ENCODE measurements at places on chromosomes 5 and 9. TPM values are rescaled to one million over a fixed set of nuclear protein-coding genes. Genes with fewer than 3 reads are reported as not detected.

DNA sequence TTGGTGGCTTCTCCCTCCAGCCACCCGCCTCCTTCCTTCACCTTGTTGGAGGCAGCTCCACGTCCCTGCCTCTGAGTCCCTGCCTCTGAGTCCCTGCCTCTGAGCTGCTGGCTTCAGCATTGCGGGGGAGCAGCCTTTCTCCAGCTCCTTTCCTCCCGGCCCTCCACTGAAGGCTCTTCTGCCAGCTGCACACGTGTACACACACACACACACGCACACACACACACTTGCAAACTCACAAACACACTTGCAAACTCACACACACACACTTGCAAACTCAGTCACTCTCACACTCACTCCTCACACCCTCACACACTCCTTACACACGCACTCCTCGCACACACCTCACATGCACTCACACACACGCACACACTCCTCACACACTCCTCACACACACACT lies 45.1 kb downstream of the C9orf50 start:
- DNase-seq, result no peak

GRCh38 chr9:128026255-128026772 lies 40.8 kb downstream of the NAIF1 start:
- DNase-seq, result peak; percentile 92

DNA sequence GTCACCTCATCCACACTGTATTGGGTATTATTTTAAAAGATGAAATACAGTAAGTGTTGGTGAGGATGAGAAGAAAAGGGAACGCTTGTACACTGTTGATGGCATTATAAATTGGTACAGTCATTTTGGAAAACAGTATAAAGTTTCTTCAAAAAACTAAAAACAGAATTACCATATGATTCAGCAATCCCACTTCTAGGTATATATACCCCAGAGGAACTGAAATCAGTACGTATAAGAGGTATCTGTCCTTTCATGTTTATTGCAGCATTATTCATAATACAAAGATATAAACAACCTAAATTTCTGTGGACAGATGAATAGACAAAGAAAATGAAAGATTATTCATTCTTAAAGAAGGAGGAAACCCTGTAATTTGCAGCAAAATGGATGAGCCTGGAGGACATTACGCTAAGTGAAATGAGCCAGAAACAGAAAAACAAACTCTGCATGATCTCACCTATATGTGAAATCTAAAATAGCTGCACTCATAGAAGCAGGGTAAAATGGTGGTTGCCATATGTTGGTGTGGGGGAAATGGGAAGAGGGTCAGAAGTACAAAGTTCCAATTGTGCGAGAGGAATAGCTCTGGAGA lies 191.6 kb downstream of the TRIM36 start:
- no peak for DNase-seq

GRCh38 chr5:122463221-122463620 lies 151.2 kb downstream of the SNCAIP start:
- DNase-seq, result no peak

DNA sequence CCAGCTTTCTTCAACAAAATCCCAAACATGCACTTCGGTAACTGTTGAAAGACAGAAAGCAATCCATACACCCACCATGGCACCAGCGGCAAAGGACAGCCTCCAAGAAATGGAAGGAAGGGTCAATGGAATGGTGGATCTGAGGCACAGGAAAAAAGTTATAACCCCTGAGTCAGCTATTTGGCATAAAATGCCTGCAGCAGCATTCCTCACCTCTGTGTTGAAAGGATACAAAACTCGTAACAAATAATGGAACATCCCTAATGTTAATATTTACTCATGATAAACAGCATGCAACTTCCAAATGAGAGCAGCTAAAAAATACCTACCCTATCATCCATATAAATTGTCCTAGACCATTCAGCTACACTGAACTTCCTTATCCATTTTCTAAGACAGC lies 9.4 kb downstream of the FBXW11 start:
- DNase-seq, result no peak

- DNase-seq, result no peak
Measured at GRCh38 chr9:36815023-36815422, 219.0 kb downstream of the PAX5 start.

DNA sequence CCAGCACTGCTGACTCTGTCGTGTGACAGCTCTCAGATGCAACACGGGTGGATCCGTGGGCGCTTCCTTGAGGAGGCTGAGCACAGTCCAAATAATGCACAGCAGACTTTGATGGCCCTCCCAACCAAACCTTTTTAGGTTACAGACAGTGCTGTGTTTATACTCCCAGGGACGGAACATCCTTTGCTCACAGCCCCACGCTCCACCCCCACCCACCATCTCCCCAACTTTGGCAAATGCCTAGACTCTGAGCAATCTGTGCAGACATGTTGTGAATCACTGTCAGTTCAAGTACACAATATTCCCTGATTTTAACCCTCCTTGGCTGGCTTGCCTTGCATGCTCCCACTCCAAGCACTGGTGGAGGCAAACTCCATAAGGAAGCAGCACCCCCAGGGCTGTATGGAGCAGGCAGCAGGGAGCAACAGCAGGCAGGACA lies 324.6 kb downstream of the MLLT3 start:
- no peak for DNase-seq

WNT8A gene
- not detected for total RNA-seq

GRCh38 chr5:110852053-110852452 lies 113.2 kb downstream of the SLC25A46 start:
- no peak for DNase-seq

GRCh38 chr5:1835431-1835830 lies 34.2 kb downstream of the NDUFS6 start:
- DNase-seq, result no peak

DNA sequence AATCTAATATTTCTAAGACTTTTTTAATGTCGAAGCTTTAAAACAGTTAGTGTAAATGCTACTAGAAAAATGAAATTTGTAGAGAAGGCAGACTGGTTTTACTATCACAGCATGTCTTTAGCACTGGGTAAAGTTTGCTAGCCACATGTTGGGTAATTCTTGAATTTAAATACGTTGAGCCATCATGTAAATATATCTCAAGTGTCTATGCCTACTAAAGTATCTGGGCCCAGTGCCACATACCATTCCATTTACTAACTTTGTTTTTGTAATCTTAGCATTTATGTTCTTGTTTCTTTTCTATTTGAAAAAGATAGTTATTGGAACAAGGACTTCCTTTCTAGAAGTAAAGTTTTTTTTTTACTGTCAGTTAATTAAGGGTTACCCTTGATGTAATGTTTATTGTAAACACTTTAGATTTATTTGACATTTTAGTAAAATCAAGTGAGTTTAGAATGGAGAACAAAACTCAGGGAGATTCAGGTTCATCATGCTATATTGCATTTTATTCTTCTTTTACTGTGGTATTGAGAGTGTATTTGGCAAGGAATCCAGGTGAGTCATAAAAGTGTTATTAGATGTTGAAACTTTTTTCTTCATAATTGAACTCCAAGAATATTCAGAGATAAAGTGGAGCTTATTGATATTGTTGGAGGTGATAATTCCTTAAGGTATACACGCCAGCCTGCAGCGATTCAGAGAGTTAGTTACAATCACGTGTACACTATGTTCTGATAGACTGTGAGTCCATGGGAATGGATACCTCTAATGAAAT lies 182.4 kb downstream of the CCDC171 start:
- no peak for DNase-seq

GRCh38 chr5:117877731-117878130 lies 1110.6 kb downstream of the DTWD2 start:
- DNase-seq, result no peak

GRCh38 chr5:87136096-87136495 lies 131.6 kb upstream of the RASA1 start:
- no peak for DNase-seq

ADAMTS16 gene
- not detected for total RNA-seq

GRCh38 chr9:8599937-8600336 lies 800.4 kb upstream of the DMAC1 start:
- no peak for DNase-seq

ITK gene
- total RNA-seq, result 306 TPM

GRCh38 chr5:173152547-173152946 lies 8.2 kb downstream of the BNIP1 start:
- DNase-seq, result no peak

DNA sequence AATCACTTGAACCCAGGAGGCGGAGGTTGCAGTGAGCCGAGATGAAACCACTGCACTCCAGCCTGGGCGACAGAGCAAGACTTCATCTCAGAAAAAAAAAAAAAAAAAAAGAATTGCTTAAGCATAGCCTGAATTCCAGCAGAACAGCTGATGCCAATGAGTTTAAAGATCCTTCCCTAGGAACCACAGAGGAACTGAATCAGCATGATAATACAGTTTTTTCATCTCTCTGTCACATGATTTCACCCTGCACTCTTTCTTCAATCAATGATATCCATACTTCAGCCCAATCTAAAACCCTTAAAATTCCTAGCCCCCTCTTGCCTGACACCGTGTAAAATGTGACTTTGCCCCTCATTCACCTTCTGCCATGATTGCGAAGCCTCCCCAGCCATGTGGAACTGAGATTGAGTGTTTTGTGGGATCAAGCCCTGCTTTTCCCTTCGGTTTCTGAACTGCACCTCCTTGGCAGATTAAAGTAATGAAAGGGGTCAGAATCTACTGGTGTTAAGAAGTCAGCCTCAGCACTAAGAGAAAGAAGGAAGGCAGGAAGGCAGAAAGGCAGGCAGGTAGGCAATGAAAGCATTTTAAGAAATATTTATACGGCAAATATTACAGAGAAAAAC lies 20.9 kb upstream of the DMXL1 start:
- no peak for DNase-seq

- no peak for DNase-seq
Measured at GRCh38 chr9:134213881-134214341, 49.5 kb upstream of the RNU6ATAC start.

DNA sequence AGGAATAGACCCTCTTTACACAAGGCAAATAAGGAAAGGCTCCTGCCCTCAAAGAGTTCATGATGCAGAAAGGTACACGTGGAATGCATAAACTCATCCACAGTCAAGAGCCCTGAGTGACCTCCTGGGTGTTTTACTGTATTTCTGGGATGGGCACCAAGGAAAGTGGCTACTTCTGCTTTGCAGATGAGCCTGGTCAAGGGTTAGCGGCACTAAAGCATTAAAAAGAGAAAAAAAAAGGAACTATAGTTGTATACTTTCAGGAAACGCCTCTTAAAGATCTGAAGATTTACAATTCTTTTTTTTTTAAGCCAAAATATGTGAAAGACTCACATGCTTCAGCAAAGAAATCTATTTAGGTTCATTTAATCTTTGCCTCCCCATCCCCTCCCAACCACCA lies 366.2 kb upstream of the PDE4D start:
- DNase-seq, result no peak

PITX1 gene
- not detected for total RNA-seq

SLC25A2 gene
- 0.52 TPM for total RNA-seq

DNA sequence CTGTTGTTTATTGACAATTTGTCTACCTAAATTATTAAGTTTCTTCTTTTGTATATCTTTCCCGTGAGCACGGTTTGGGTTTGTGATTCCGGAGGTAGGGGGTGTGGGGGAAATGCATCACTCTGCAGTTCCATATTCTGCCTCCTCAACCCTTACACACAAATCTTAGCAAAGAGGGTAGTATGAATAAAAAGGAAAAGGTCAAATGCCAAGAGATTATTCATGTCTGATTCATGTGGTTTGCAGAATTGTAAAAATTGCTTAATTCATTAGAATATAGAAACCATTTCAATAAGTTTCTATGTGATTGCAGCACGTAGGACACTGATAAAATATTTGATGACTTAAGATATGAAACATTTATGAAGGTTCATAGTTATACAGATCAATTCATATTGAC lies 601.9 kb downstream of the SEMA5A start:
- no peak for DNase-seq

GRCh38 chr9:96084331-96084734 lies 208.8 kb downstream of the ERCC6L2 start:
- no peak for DNase-seq

- no peak for DNase-seq
Measured at GRCh38 chr5:180807654-180808414, 5.2 kb upstream of the MGAT1 start.

RETREG1 gene
- total RNA-seq, result 50.5 TPM

PRR16 gene
- not detected for total RNA-seq

- peak; percentile 57 for DNase-seq
Measured at GRCh38 chr9:135343837-135344522, 135.6 kb upstream of the PPP1R26 start.

SAXO1 gene
- total RNA-seq, result 0.10 TPM

FKBP15 gene
- total RNA-seq, result 33.6 TPM

LCN1 gene
- not detected for total RNA-seq

GAPVD1 gene
- 49.7 TPM for total RNA-seq

DNA sequence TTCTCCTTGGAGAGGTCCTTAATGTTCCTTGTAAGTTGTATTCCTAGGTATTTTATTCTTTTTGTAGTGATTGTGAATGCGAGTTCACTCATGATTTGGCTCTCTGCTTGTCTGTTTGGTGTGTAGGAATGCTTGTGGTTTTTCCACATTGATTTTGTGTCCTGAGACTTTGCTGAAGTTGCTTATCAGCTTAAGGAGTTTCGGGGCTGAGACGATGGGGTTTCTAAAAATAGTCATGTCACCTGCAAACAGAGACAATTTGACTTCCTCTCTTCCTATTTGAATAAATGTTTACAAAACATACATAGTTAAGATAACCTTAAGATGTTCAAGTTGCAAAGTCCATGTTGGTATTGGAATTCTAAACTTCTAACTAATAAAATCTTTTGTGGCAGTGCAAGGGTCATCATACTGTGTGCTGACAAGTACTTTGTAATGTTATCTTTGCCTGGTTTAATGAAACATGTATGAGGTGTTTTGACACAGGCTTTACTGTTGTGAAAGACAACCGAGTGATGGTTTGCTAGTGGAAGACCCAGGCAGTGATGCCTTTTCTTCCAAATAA lies 286.2 kb downstream of the MRPS30 start:
- DNase-seq, result no peak

DNA sequence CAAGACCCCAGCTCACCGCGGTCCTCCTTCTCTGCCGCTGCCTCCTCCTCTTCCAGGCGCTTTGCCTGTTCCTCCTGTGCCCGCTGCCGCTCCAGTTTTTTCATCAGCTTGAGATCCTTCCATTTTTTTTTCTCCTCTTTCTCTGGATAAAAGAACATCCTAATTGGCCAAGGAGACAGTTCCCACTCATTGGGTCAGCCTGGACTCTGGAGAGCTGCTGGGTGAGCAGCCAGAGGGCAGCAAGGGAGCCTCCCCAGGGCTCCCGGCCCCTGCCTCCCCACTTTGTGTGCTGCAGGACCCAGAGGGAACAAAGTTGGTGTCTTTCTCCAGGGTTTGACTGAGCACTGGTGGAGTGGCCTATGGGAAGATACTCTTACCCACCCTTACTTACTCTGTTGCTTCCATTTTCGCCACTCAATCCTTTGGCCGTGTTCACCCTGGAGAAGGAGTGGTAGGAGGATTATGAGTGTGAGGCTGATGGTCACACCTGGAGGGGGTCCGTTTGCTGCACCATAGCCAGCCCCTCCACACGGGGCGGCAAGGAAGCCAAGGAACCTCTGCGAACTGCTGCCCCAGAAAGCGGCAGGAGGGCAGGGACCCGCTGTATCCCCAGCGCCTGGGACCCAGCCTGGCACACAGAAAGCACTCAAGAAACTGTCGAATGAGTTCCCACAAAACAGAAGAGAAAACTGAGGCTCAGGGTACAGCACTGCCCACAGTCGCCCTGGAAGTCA lies 708 bp downstream of the SPOUT1 start:
- DNase-seq, result no peak

FOXD4 gene
- total RNA-seq, result 0.92 TPM

IFNA21 gene
- not detected for total RNA-seq

- no peak for DNase-seq
Measured at GRCh38 chr9:3760031-3760430, 234.2 kb upstream of the RFX3 start.

- DNase-seq, result no peak
Measured at GRCh38 chr5:151096001-151096373, 15.2 kb upstream of the TNIP1 start.

SELENOP gene
- total RNA-seq, result not detected

KCNN2 gene
- total RNA-seq, result not detected

C1QTNF3 gene
- 4.5 TPM for total RNA-seq

CYFIP2 gene
- total RNA-seq, result 606 TPM

All from activated CD4-positive, alpha-beta T cell treated with anti-CD3 and anti-CD28 coated beads, Interleukin-2, amount 10 ng/mL, durations not matched to agents 7 days and 5 days (primary cell).